Stimulated activated CD4-positive, alpha-beta T cell treated with anti-CD3 and anti-CD28 coated beads, Interleukin-15, amount 100 ng/mL, for 1 hour (primary cell): ENCODE measurements at places on chromosomes 5 and 9.

DNA sequence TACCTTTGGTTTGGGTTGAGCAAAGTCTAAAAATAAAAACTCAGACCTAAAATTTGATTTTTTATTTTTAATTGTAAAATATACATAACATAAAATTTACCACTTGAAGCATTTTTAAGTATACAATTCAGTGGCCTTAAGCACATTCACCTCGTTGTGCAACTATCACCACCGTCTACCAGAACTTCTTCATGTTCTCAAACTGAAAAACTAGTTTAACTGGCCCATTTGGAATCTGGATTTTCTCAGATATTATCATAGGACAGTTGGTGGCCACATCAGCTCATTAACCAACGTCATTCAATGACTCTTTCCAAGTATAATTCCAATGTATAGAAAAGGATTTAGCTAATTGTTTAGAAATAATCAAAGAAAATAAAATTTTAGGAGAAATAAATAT lies 319.3 kb downstream of the TLE1 start:
- no peak for DNase-seq

- DNase-seq = no peak
Measured at GRCh38 chr9:114823441-114823840, 17.6 kb upstream of the TNFSF15 start.

DNA sequence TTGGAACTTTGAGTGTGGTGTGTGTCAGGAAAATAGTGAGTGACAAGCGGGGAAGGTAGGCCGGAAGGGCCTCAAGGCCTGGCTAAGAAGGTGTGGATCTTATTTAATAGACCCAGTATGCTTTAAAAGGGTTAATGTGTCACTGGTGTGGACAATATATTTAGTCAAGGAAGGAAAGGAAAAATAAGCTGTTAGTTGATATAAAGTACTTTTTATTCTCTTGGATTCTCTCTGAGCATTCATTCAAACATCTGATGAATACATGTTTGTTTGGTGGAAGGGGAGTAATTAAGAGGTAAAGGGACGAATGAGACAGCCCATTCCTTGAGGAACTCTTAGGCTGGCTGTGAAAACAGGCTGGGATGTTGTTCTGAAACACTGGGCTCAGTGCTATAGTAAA lies 98.9 kb downstream of the MELK start:
- no peak for DNase-seq

- no peak for DNase-seq
Measured at GRCh38 chr9:102461156-102461819, 533.8 kb upstream of the CYLC2 start.

DNA sequence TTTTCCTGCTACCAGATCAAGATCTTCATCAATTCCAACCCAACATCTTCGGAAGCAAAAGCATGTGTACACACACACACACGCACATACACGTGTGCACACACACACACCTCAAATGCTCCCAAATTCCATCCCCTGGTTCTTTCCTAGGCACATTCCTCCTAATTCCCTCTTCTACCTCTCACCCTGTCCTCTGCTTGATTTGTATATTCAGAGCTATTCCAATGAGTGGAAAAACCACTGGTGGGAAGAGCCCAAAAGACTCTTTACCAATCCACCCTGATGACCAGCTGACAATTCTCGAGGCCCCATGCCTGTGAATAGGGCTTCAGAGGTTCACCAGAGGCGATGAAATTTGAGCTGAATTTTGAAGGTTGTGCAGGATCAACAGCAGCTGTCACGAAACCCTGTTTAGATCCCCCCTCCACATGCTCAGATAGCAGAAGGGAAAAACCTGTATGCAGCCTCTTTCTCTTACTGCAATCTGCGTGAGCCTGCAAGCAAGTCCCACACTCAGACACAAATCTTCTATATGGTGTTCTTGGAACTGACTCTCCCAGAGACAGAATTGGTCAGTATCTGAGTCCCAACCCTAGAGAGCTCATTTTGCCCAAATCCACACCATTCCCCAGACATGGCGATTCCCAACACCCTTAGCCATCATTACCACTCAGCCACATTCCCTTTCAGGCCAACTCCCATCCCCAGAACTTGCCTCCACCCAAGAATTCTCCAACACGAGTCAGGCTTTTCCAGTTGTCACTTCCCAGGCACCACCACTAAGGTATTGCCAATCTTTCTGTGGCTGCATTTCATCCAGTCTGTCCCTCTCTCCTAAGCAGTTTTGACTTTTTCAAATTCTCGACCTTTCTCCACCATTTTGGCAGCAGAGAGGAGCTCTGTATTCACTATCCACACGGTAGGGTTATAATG lies 4.3 kb upstream of the TRIO start:
- no peak for DNase-seq

- DNase-seq = no peak
Measured at GRCh38 chr9:73143711-73144328, 7.8 kb upstream of the ANXA1 start.

DNA sequence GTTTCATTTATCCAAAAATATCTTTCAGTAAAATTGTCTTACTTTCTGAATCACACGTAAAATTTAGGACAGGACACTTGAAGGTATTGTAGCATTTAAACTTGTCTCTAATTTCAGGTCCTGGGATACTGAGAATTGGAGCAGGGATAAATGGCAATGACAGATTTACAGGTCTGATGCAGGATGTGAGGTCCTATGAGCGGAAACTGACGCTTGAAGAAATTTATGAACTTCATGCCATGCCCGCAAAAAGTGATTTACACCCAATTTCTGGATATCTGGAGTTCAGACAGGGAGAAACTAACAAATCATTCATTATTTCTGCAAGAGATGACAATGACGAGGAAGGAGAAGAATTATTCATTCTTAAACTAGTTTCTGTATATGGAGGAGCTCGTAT lies 99.2 kb downstream of the ADGRV1 start:
- no peak for DNase-seq

- DNase-seq = no peak
Measured at GRCh38 chr5:1304033-1304432, 9.2 kb upstream of the TERT start.

- DNase-seq = no peak
Measured at GRCh38 chr9:22119522-22120158, 110.5 kb upstream of the CDKN2B start.

DNA sequence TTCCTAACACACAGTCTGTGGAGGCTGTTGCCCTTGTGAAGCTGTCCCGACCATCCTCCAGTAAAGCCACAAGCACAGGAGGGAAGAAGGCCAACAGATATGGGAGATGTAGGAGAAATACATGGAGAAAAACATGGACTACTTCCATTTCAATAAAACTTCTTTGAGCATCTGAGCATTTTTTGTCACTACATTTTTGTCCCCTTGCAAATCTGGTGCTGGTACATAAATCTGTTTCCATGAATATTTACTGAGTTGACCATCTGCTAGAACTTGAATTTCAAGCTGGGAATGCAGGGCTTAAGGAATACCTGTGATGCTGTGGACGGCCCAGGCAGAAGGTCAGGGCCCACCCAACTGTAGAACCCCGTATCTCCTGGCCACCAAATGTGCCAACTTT lies 43.9 kb upstream of the ICE1 start:
- DNase-seq = no peak

DNA sequence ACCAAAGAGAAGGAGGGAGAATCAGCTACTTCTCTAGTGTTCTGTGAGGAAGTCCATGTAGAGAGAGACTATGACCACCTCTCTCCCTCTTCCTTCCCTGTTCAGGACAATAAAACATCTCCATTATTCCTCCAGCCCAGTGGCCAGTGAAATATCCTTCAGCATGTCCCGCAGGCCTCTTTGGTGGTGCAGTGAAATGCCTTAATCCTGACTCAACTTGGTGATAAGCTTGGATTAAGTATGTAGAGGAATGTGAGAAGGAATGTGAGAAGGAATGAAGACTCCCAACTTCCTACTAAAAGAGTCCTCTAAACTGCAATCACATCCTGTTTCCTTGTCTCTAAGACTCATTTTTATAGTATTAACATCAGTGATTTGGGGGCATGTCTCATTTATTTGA lies 167.3 kb downstream of the TRPM3 start:
- DNase-seq = no peak

DNA sequence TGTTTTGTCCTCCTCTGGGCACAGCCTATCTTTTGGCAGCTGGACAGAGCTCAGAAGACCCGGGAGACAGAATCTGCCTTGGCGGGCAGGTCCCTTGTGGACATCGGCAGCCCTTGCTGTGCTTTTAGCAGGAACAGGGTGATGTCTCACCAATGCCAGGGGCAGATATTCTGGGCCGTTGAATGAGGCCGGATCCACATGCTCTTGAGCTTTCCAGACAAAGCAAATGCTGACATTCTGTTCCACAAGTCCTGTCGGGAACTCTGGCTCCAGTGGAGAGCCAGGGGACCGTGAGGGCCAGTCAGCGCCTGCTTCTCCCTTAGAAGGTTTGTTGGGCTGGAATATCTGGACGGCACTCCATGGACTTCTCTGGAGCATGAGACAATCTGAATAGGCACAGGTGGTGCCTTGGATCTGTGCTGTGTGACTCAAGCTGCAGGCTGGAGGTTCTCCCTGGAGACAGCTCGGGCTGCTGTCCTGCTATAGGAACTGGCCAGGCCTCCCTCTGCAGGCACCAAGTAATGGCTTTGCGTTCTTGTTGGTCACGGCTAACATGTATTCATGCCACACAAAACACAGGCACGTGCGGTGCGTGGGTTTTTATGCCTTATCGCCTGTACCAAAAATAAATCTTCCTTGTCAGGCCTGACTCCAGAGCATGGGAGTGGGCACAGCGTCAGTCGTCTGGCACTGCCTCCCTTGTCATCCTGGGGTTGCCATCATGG lies 80.3 kb downstream of the GADD45G start:
- DNase-seq = no peak

- DNase-seq = no peak
Measured at GRCh38 chr9:94996641-94997040, 270.1 kb downstream of the AOPEP start.

DNA sequence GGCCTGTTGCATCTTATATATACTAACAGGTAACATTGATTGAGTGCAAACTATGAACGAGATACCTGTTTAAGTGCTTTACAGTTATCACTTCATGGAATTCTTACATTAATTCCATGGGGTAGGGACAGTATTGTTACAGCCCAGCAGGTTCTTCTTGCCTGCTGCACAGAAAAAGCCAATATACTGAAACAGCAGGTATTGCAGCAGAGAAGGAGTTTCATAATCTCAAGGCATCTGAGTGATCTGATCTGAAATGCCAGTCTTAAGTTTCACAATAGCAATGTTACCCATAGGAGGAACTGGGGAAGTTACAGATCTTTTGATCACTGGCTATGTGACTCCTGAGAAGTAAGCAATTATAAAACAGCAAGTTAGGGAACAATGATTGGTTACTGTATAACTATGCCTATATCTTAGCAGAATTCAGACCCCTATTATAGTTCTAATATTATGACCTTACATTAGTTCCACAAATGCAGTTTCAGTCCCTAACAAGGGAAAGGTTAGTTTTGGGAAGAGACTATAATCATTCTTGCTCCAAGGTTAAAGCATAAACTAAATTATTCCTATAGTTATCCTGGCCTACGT lies 126.5 kb upstream of the BNC2 start:
- DNase-seq = no peak

GRCh38 chr9:85089188-85089969 lies 419.9 kb downstream of the NTRK2 start:
- no peak for DNase-seq

DNA sequence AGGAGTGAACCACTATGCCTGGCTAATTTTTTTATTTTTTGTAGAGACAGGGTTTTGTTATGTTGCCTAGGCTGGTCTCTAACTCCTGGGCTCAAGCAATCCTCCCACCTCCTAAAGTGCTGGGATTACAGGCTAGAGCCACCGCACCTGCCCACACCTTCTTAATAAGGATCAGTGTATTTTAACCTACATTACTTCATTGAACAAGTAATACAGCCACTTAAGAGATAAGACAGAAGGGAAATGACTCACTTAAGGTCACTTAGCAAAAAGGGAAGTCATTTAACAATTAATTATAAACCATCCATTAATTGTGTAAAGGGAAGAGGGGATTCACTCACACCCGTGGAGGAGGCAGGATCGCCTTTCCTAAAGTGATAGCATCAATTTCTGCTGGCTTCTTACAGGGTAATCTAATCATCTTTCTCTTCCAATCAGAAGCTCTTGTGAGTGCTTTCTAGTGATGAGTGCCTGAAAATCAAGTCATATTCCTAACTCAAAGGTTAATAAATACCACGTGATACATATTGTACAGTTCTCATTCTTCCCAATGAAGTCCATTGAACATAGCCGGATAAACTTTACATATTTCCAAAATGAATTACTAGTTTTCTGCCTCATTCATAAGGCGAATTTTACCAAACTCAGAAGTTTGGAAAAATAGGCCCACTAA lies 3.5 kb downstream of the FBXW11 start:
- no peak for DNase-seq

- no peak for DNase-seq
Measured at GRCh38 chr9:2332663-2333062, 288.9 kb upstream of the VLDLR start.

DNA sequence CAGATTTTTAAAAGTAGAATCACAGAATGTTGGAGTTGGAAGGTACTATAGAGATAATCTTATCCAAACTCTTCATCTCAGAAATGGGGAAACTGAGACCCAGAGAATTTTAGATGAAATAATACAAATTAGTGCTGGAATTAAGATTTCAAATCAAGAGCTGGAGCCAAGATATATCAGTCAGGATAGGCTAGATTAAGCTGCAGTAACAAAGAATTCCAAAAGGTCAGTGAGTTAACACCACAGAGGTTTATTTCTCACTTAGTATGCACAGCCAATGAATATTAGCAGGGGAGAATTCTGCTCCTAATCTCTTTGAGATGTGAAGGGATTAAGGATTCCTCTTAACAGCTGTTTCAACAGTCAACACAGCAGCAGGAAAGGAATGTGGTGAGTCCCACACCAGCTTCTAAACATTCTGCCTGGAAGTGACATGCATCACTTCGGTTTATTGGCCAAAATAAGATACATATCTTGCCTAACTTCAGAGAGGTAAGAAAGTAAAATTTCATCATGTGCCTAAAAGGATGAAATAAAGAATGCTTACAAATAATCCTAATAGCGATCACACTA lies 136.8 kb downstream of the FRMD3 start:
- no peak for DNase-seq

DNA sequence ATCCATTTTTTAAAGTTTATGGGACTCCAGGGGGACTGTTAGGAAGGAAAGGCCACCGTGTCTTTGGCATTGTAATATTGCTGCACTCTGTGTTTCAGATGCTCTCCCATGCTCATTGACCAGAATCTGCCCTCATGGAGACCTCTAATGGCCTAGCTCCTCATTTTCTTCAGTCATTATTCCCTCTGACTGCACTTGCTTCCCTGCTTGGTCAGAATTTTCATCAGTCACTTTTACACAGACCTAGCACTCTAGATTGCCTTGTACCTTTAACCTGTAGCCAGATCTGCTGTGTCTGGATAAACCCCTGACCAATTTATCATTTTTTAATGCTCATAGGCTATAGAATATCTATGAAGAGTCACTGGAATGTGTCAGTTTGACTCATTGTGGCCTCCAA lies 155.5 kb upstream of the NUDT12 start:
- DNase-seq = no peak

GRCh38 chr5:17184588-17184987 lies 32.8 kb upstream of the BASP1 start:
- no peak for DNase-seq

GRCh38 chr9:121354762-121355161 lies 15.3 kb downstream of the STOM start:
- no peak for DNase-seq

- no peak for DNase-seq
Measured at GRCh38 chr5:134939500-134939899, 28.2 kb upstream of the CATSPER3 start.

GRCh38 chr9:2153630-2154217 lies 138.6 kb downstream of the SMARCA2 start:
- no peak for DNase-seq

- DNase-seq = no peak
Measured at GRCh38 chr9:105232207-105232606, 12.2 kb upstream of the SLC44A1 start.

- DNase-seq = no peak
Measured at GRCh38 chr5:179118338-179118737, 58.2 kb downstream of the ZNF354C start.
